Adipose tissue (tissue), 3 donors: ENCODE measurements at places on chromosomes 16 and 17. TPM values are rescaled to one million over a fixed set of nuclear protein-coding genes. Genes with fewer than 3 reads are reported as not detected.

The HASPIN gene
- 0.06 TPM for polyA plus RNA-seq

The PERCC1 gene
- polyA plus RNA-seq: 0.24 TPM

The MFSD11 gene
- 15.4 TPM for polyA plus RNA-seq

The TMEM204 gene
- polyA plus RNA-seq: 15.1 TPM

The NLRC3 gene
- polyA plus RNA-seq: 0.86 TPM

The CA5A gene
- polyA plus RNA-seq: not detected

The TBX21 gene
- 0.90 TPM for polyA plus RNA-seq

The TGFB1I1 gene
- polyA plus RNA-seq: 5.0 TPM

The NKD1 gene
- polyA plus RNA-seq: 1.1 TPM

The PRSS33 gene
- polyA plus RNA-seq: not detected

The KCNG4 gene
- polyA plus RNA-seq: not detected

The OR2C1 gene
- 0.09 TPM for polyA plus RNA-seq

The TMIGD1 gene
- polyA plus RNA-seq: not detected

The EVPLL gene
- not detected for polyA plus RNA-seq

The PDE6G gene
- 0.20 TPM for polyA plus RNA-seq

The GAST gene
- polyA plus RNA-seq: 2.4 TPM

The HES7 gene
- polyA plus RNA-seq: not detected

The YBX2 gene
- 6.0 TPM for polyA plus RNA-seq

The SPATA32 gene
- polyA plus RNA-seq: 0.05 TPM

The OTOP3 gene
- polyA plus RNA-seq: not detected

The CNTNAP4 gene
- polyA plus RNA-seq: not detected

The HOXB4 gene
- polyA plus RNA-seq: 5.4 TPM

The FDXR gene
- polyA plus RNA-seq: 5.7 TPM

The UBALD2 gene
- 14.4 TPM for polyA plus RNA-seq

The ATAD5 gene
- 0.25 TPM for polyA plus RNA-seq

The NPTX1 gene
- 0.05 TPM for polyA plus RNA-seq

The SYCE1L gene
- 6.9 TPM for polyA plus RNA-seq

The WFIKKN1 gene
- 0.85 TPM for polyA plus RNA-seq

The ASB16 gene
- 0.92 TPM for polyA plus RNA-seq

The PARD6A gene
- 1.7 TPM for polyA plus RNA-seq

The CMIP gene
- 9.2 TPM for polyA plus RNA-seq

The NLRC5 gene
- polyA plus RNA-seq: 29.7 TPM
